ENCODE measurements at places on chromosomes 13 and 19.

- peak; percentile 94 for DNase-seq
These were observed at the start of gene ZNF850 for GRCh38 chr19:36772311-36773222. ZNF850 (minus strand) TSS chr19:36772807; CDS start chr19:36762606, 10,201 bp downstream.

DNA sequence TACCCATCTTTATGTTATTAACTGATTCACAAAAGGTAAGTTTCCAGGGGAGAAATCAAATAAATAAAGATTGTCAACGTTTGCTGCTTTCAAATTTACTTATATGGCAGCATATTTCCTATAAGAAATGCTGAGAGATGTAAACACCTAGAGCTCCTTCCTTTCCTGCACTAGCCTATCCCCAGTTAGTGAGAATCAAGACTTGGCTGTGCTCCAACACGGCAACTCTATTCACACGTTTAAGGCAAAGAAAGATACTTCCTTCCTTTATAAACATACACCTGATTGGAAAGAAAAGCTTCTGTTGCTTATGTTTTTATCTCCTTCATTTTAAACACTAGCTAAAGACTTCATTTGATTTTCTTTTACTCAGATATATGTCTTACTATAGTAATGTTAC is 107.0 kb downstream of the PCDH9 start:
- DNase-seq = no peak

DNA sequence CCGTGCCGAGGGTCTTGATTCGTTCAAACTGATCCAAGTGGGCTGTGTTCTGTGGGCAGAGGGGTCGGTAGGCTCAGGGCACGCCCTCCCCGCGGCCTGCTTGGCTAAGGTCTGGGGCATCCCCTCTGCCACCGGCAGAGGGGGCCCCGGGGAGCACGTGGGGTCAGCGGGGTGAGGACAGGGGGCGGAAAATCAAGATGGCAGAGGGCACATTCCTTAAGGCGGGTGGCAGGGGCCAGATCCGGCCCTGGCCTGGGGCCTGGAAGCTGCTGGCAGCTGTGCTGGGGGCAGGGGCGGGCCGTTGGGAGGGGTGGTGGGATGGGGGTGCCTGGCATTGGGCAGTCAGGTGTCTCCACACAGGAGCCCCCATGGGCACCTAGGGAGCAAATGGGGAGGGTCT is 10.7 kb downstream of the PRKACA start:
- no peak for DNase-seq

- no peak for DNase-seq
These were observed 161.3 kb upstream of the GPR12 start for GRCh38 chr13:26921918-26922317.

DNA sequence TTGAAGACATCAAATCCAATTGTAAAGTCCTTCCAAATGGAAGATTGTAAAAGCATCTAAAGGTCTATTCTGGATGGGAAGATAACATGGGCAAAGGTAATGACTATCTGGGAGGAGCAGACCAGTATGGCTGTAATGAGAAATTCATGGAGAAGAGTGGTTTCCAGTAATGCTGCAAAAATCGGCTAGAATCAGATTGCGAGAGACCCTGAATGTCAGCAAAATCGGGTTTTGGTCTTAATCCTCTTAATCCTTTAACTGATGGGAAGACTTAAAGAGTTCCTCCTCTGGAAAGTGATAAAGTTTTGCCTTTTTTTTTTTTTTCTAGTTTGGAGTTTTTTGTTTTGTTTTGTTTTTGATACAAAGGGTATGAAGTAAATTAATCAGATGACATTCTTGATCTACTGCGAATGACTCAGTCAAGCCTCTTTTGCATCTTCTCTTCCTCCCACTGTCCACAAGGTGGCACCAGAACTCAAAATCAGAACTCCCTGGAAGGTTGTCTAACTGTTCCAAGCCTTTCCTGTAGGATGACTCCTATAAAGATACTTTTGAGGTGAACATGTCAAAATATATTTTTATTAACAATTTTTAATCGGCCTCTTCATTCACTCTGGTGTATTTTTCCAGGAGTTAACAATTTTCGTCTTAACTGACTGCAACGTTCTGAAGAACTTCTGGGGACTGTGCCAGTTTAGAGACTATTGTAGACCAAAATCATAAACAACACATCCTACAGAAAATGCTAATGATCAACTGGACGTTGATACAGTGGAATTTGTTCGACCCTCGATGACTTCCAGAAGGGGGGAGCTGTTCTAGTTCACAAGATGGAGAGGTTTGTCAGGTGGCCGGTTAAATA is 213.3 kb upstream of the MIR17HG start:
- DNase-seq = peak; percentile 73

All from fibroblast of skin of right quadriceps (primary cell).